SJCRH30 (cell line): ENCODE measurements at places on chromosomes 3 and 15. TPM values are rescaled to one million over a fixed set of nuclear protein-coding genes. Genes with fewer than 3 reads are reported as not detected.

DNA sequence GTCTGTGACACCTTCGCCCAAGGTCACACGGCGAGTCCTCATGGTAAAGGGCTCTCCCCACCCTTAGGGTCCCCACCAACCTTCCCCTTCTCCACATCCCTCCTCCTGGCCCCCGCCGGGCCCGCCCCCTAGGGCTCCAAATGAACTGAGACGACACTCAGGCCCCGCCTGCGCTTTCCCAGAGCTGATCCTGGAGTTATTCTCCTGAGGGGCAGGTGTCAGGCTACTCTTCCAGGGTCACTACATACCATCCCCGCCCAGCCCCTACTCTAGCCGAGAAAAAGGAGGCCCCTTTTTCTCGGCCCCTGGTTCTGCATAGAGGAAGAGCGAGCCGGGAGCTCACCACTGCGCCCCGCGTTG is 292 bp downstream of the USP4 start:
- no peak for DNase-seq

GRCh38 chr3:39406368-39407258 is at the start of gene RPSA:
Gene RPSA, plus strand, starts transcription at chr3:39406720. Its CDS starts 934 bp downstream, at chr3:39407654.
- peak; percentile 93 for DNase-seq

GRCh38 chr3:143811602-143812001 is 36.7 kb downstream of the SLC9A9 start:
- no peak for DNase-seq

- no peak for DNase-seq
Measured at GRCh38 chr15:75721923-75722870, 9.5 kb upstream of the CSPG4 start.

DNA sequence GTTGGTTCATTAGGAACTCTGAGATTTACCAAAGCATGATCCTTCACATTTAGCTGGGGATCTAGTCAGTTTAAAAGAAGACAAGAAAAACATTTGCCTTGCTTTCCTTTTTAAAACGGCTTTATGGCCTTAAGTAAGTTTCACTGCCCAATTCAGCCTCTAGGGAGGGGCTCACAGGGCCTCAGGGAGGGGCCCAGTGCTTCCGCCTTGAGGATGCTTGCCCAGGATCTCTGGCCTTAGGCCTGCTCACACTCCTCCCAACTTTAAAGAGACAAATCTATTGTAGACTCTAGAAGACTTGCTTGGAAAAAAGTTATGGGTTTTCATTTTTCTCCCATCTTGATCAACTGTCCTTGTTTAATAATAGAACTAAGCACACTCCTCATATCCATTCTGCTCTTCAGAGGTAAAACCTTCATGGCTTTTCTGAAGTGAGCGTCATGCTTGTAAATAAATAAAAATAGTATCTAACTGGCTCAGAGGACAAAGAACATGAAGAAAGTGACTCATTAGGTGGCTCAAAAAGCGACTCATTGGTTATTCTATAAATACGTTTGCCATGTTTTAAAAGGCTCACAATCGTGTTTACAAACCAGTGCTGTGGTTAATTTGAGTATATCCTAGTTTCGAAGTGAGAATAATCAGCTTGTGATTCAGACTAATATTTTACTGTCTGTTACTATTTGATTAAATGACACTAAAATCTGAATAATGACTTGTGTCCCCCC is 13.7 kb downstream of the PDHB start:
- DNase-seq: no peak

- peak; percentile 65 for DNase-seq
Measured at GRCh38 chr3:185824051-185825005, 514 bp downstream of the IGF2BP2 start.

DNA sequence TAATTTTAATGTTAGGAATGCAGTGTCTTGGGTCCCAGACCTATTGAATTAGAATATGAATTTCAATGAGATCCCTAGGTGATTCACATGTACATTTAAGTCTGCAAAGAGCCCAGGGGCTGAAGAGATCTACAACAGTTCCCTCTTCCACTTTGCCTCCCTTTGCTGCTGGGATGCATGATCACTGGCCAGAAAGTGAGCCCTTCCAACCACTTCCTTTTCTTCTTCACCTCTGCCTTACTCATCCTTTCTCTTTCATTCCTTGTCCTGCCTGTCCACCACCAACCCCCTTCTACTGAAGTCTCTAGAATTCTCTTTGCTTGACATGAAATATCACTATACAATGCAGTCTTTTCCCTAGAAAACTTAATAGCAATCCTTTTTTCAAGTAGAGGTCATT is 222.4 kb upstream of the LRIG1 start:
- no peak for DNase-seq

GRCh38 chr3:16318176-16318575 is 53.2 kb downstream of the OXNAD1 start:
- no peak for DNase-seq

- no peak for DNase-seq
Measured at GRCh38 chr3:190644766-190645165, 130.9 kb downstream of the IL1RAP start.

DNA sequence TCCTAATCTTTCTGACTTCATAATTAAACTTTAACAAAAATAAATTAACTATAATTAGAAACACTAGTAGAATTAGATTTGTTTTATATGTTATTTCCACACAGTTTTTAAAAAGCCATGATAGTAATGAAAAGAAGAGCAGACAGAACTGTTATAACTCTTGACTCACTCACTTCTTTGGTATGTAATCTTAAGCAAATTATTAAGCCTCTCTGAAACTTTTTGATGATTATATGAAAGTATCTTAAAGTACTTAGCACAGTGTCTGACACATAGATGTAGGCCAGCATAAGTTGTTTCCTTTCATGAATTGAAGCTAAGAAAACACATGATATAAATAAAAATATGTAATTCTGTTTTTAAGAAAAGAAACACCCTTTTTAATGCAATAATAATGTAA is 123.6 kb upstream of the MLF1 start:
- no peak for DNase-seq

DNA sequence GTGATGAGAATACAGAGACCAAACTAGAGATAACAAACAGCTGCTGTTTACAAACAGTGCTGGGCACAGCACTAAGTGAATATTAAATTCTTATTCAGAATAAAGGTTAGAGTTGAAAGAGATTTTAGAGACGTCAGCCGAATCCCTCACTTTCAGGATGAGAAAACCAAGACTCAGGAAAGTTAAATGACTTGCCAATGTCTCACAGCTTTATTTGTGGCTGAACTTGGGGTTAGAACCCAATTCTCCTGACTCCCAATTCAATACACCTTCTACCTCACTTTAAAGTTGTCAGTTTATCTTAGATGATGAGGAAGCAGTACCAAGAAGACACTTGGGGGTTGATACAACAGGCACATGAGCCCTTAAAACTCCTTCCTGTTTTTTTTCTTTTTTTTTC is 180.9 kb downstream of the GAP43 start:
- DNase-seq: no peak

- DNase-seq: peak; percentile 29
Measured at GRCh38 chr15:93942269-93942694, 289.1 kb upstream of the MCTP2 start.

Gene MRAS
- total RNA-seq: 57.8 and 63.6 TPM in 2 replicates

Gene SNTN
- not detected in 2 replicates for total RNA-seq

Gene HESX1
- 1.5 and 1.7 TPM in 2 replicates for total RNA-seq
